Naive thymus-derived CD4-positive, alpha-beta T cell (primary cell): ENCODE measurements at places on chromosomes 7 and 10. TPM values are rescaled to one million over a fixed set of nuclear protein-coding genes. Genes with fewer than 3 reads are reported as not detected.

GRCh38 chr7:93877742-93878141 is 12.8 kb downstream of the TFPI2 start:
- DNase-seq: no peak

- DNase-seq: no peak
These were observed 201.8 kb downstream of the LHFPL3 start for GRCh38 chr7:104530251-104530650.

DNA sequence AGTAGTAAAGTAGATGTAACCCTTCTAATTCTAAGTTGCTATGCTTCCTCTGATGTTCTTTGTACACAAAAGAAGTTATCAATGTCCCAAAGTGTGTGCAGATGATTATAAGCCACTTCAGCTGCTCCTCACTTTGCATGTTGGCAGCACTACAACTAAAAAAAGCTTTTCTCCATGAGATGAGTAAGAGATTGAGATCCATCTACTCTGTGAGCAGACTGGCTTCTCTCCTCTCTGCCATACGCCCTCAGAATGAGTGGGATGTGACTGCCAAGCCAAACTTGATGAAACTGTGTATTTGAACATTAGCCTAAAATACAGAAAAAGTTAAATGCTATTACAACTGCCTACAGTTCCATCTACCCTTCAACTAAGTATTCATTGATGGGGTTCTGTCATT is 102.9 kb upstream of the ETV1 start:
- DNase-seq: no peak

- no peak for DNase-seq
These were observed 27.0 kb upstream of the SAMD9L start for GRCh38 chr7:93175219-93175618.

- no peak for DNase-seq
These were observed 42.3 kb downstream of the RGS10 start for GRCh38 chr10:119500123-119500795.

DNA sequence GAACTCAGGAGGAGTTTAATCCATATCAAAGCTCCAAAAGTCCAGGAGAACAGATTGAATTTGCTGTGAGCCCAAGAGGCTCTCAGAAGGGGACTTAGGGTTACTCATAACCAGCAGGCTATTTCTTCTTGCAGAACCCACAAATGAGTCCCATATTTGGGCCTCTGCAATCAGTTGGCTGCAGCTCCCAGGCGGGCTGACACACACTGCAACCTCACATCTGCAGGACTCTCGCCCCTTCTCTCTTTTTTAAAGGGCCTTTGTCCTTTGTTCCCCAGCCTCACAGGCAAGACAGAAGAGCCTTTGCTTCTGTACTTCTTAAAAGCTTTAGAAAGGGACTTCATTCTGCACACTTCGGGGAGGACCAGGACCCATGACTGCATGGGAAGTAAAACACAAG is 26.7 kb downstream of the CREB3L2 start:
- DNase-seq: no peak

DNA sequence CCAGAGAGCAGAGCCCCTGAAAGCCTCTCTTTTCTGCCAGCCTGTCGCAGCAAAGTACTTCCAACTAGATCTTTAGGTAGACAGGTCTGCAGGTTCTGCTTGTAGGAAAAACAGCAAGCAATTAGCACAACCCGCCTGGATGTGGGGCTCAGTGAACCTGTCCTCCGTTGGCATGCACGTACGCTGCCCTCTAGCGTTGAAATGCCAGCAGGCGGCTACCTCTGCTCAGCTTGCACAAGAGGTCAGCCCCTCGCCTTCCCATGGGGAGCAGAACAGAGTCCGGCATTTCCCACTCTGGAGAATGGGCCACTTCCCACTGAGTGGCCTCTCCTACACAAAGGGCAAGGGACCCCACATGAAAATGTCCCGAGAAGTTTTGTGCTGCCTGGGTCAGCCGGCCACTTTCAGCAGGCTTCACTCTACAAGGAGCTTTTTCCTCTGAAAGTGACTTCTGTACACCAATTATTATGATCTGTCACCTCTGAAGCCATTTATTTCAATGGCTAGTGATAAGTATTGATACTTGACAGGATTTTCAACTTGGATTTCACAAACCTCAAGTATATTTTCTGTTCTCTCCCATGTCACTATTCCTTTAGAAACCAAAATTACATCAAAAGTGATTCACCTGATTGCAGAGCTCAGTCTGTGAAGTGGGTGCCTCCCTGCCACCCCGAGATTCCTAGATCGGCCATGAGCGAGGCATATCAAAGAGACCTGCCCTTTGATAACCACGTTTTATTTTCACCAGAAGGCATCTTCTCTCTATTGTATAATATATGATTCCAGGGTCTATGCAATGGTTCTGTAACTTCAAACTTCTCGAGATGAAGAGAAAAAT is 56.7 kb downstream of the JCAD start:
- peak; percentile 56 for DNase-seq

- DNase-seq: no peak
These were observed 86.9 kb downstream of the CARD11 start for GRCh38 chr7:2956526-2957368.

- peak; percentile 92 for DNase-seq
These were observed at the start of gene SND1 for GRCh38 chr7:127651556-127652332. Gene SND1 (plus strand): TSS chr7:127652194. CDS start chr7:127652374, 180 bp downstream.

GRCh38 chr7:103547451-103548284 is 101.7 kb upstream of the SLC26A5 start:
- DNase-seq: no peak

DNA sequence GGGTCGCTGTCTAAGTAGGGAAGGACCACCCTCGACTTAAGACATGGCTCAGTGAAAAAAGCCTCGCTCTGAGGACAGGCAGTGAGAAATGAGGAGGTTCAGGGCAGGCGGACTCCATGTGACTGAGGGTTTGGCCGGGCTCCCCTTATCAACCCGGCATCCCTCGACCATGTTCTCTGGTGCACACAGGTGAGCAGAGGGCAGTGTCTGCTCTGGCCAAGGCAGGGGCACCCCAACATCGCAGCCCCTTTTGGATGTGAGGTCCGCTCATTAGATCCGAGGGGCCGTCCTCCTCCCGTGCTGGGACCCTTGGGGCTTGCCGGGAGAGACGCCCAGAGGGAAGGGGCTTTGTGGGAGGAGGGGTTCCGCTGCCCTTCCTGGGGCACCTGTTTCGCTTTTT is 475.1 kb downstream of the DNAJB6 start:
- DNase-seq: no peak

GRCh38 chr7:113085781-113086390 is 741 bp downstream of the GPR85 start:
- no peak for DNase-seq

GRCh38 chr10:46232084-46232483 is 54.7 kb upstream of the ANTXRL start:
- no peak for DNase-seq

- no peak for DNase-seq
These were observed 27.3 kb downstream of the TFAM start for GRCh38 chr10:58412502-58412961.

GRCh38 chr10:75395932-75396630 is 5.5 kb downstream of the ZNF503 start:
- DNase-seq: no peak

DNA sequence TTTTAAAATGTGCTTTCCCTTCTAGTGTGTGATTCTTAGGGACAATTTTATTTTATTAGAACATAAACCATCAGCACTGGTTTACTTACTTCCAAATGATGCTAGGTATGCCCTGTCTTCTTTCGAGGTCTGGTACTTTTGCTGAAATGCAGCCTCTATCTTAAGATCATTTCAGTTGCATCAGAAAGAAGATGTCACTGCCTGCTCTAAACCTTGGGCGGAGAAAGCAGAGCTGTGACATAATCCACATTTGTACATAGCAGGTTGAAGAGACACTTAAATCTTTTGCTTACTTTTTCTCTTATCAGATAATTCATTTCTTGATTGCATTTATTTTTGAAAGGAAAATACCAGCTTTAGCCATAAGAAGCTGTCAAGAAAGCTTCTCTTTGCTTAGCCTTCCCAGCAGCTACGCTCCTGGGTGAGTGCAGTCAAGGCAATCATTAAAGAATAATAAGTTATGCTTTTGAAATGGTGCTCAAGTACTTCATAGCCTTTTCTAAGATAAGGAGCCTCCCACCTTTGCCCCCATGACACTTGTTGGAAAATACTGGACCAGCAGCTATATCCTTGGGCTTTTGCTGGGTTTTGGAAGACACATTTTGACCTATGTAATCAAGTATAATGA is 108.4 kb upstream of the SAMD8 start:
- no peak for DNase-seq

GRCh38 chr10:122421742-122422141 is 32.7 kb upstream of the ARMS2 start:
- no peak for DNase-seq

Gene MKX
- not detected for total RNA-seq

Gene PTER
- 14.4 TPM for total RNA-seq

Gene CNPY1
- total RNA-seq: not detected

Gene MBL2
- not detected for total RNA-seq

Gene SSC4D
- 0.24 and 0.36 TPM in 2 replicates for total RNA-seq

Gene CFAP70
- total RNA-seq: 2.5 TPM

Gene NUTM2E
- total RNA-seq: 0.64 TPM

Gene CLRN3
- not detected for total RNA-seq

Gene MUC3A
- not detected for total RNA-seq

Gene ADARB2
- total RNA-seq: 0.05 TPM

Gene MET
- total RNA-seq: 0.25 and 1.0 TPM in 2 replicates

Gene SEC61G
- total RNA-seq: 35.6 TPM

Gene PAPOLB
- not detected for total RNA-seq

Gene SPDYE5
- 0.47 TPM for total RNA-seq
